Progenitor cell of endocrine pancreas (in vitro differentiated cells): ENCODE measurements at places on chromosomes 7 and 10.

- DNase-seq = no peak
Observed at GRCh38 chr7:25944777-25945515, 207.1 kb upstream of the NFE2L3 start.

DNA sequence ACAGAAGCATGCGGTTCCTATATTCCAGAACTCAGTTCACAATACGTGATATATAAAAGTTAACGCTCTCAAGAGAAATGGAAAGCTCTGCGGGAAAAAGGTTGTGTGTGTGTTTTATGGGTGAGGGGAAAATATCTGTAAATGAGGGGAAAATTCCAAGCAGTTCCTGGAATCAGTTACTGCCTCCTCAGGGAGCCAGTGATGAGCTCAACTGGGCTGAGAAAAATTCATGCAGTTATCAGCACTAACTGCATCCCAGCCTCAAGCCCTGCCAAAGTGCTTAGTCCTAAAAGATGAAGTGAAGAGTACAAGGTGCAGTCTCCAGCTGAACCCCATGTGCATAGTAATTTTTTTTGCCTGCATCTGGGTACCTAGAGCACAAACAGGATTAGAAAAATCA lies 191.9 kb downstream of the CDK14 start:
- DNase-seq = no peak

GRCh38 chr7:157224627-157225026 lies 85.9 kb downstream of the UBE3C start:
- no peak for DNase-seq

DNA sequence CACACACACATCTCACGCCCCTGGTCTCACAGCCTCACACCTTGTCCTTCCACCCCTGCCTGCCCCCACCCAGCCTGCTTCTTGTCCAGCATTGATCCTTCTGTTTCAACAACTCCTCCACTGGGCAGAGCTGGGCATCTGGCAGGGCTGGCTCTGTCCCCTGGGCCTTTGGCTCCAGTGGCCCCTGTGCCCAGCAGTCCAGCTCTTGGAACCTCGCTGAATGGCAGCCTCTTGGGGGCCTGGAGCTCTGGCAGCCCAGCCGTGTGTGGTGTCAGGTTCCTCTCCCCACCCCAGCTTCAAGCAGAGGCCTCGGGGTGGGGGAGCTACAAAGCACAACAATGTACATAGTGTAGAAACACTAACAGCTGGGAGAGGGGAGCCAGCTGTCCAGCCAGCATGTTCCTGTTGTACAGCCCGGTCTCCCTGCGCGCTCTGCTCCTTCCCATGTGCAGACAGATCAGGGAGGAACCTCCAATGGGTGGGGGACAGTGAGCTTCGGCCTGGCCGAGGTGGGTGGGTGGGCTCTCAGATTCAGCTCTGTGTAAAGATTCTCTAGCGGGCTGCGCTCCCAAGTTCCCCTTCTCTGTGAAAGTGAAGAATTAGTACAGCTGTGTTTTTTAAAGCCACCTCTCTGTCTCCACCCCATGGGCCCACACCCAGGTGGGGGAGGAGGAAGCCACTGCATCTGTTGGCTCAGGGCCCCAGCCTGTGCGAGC lies 19.4 kb downstream of the ZMIZ2 start:
- DNase-seq = no peak

DNA sequence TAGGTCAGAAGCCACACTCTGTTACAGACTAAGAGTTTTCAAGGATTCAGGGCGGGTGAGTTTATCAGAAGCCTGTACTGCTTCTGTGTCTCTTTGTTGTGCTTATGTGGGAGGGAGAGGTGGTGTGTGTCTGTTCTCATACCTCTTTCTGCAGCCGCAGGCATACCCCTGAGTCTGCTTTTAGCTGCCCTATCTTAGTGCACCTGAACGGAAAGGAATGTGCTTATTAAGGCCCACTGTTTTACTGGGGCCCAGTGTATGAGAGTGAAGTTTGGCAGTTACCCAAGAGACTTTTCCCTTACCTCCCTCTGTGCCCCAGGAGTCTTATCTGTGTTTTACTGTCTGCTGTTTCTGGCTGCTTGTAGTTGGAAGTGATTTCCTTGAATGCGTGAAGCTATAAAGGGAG lies 104.3 kb downstream of the TYW1 start:
- DNase-seq = no peak

- no peak for DNase-seq
Observed at GRCh38 chr7:19674266-19674960, 34.4 kb downstream of the POLR1F start.

GRCh38 chr7:94972296-94972695 lies 64.9 kb downstream of the PPP1R9A start:
- no peak for DNase-seq

DNA sequence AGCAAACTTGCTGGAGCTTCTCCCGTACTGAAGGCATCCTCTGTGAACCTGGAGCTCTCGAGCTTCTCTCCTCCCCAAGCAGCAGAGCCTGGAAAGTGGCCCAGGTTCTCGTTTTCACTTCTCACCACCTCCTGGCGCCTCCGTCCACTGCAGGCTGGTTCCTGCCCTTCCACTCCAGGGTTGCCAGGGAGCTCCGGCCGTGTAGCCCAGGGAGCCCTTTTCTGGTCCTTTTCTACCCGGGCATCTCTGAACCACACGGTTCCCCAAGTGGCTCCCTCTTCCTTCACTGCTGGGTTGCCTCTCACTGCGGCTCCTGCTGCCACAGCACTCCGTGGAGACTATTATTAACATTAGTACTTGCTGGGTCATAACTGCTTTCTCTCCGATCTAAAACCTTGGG lies 208.6 kb upstream of the PPP2R2D start:
- DNase-seq = no peak
